Stimulated activated naive CD4-positive, alpha-beta T cell treated with Interleukin-2 at 50 U/mL for 16 hours (primary cell): ENCODE measurements at places on chromosomes 5 and 9.

- DNase-seq: no peak
Measured at GRCh38 chr9:82677086-82677485, 385.9 kb downstream of the RASEF start.

GRCh38 chr9:83521011-83521410 is 17.2 kb downstream of the FRMD3 start:
- no peak for DNase-seq

DNA sequence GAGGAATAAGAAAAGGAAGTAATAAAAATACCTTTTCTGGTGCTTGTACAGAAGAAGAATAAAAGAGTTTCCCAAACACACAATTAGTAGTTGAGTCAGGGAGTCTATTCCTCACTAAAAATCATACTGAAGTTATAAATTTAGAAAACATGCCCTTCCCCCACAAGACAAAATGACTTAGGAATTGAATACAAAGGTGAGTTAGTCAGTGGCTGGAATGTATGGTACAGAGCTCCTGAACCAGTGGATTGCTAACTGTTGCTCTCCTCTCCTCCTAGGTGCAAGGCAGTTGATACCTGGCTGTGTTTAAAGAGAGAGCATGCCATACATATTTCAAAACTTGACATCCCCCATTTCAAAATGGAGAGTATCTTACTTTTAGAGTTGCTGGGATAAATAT is 1.9 kb downstream of the GDA start:
- no peak for DNase-seq

DNA sequence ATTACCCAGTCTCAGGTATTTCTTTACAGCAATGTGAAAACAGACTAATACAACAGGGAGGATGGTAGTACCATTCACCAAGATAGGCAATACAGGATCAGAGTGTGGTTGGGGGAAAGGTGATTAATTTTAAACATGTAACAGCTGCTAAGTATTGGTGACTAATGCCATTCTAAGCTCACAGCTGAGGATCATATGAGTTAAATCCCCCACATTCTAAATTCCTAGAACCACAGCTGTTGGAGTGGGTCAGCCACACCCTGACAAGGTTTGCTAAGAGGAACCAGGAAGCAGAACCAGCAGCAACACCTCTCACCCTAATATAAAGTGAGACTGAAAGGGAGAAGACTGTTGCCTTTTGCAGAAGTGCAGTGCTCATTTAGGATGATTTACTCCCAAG is 24.8 kb downstream of the HSPB3 start:
- DNase-seq: no peak

DNA sequence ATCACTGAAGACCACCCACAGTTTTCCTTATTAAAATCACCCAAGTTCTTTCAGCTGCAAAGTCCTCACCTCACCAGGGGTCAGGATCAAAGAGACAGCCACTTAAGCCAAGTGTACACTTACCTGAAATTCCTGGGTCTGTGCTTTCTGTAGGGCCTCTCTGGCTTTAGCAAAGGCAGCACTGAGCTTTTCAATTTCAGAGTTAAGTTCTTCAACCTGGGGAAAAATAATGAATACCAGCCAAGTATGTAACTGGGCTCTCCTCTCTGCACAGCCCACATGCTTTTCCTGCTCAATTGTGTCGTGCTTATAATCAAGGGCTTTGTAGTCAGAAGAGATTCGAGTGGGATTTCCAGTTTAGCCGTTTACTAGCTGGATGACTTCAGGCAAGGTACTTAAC is 55.1 kb downstream of the CDK5RAP2 start:
- no peak for DNase-seq

DNA sequence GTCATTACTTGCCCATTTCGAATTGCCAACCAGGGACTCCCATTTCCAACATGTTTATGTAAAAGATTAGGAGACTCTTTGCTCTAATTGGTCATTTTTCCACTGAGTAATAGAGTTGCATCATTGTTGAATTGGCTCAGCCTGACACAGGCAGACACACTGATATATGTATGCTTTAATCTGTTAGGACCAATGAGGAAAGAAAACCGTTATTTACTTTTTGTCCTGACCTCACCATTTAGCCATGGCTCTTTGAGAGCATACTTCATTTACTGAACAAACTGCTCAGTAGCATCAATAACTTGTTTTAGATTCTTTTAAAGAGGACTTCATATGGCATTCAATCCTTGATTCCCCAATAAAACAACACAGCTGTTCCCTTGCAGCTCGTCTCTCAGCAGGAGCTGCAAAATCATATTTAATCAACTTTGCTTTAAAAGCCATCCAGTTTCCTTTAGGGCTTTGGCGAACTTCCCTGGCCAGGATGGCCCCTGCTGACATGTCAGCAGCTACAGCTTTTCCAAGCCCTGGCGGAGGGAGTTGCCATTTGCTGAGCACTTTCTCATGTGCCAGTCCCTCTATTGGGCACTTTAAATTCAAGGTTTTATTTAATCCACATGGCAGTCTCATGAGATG is 251.5 kb upstream of the TNC start:
- DNase-seq: no peak

GRCh38 chr5:65121880-65122436 is 353.2 kb downstream of the CWC27 start:
- no peak for DNase-seq

GRCh38 chr5:170252720-170253350 is 20.1 kb downstream of the C5orf58 start:
- DNase-seq: no peak

DNA sequence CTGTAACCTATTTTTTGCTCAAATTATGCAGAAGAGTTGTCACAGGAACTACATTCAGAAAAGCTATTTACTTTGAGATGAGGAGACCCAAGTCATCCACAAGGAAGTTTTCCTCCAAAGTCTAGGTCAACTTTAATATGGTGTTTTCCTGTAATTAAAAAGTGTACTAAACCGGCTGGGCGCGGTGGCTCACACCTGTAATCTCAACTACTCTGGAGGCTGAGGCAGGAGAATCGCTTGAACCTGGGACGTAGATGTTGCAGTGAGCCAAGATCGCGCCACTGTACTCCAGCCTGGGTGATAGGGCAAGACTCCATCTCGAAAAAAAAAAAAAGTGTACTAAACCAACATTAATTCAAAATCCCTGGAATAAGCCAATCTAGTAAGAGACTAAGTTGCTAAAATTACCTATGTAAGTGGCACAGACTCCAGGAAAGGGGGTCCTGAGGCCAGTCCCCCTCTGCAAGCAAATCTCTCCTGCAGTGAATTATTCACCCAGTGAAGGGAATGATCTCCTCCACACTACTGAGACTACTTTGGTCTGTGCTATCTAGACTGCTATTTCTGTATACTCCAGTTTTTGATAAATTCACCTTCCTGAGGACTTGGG is 38.9 kb downstream of the FNBP1 start:
- DNase-seq: no peak

DNA sequence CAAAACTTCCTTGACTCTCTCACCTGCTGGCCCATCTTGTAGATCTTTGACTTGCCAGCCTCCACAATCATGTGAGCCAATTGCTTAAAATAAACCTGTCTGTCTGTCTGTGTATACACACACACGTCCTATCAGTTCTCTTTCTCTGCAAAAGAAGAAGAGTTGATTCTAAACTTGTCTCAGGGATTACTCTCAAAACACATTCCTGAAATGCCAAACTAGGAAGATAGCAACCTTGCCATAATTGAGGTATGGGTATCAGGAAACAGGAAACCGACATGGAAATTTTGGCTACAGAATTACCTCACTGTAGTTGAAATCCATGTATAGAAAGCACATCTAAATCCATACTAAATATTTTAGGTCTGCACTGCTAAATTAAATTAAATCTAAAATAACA is 483.4 kb downstream of the PLK2 start:
- DNase-seq: no peak

- DNase-seq: no peak
Measured at GRCh38 chr9:16221822-16222547, 648.5 kb downstream of the BNC2 start.

DNA sequence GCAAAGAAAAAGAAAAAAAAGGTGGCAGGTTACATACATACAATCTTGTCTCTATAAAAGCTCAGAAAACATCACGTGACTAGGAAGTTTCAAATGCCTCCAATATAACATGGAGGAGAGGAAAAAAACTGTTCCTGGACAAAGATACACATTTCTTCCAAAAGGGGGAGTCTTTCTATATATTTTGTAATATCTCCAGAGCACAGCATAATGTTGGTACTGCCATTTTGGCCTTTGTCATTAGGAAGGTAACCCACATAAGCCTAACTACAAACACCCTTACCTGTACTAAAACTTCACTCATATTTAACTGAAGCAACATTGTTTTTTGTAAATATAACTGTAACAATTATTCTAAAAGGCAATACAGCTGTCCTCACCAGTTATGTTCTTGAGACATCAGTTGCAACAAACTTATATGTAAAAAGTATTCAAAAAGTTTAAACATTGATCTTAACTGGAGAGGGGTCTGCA is 1.2 kb upstream of the BTF3 start:
- no peak for DNase-seq

DNA sequence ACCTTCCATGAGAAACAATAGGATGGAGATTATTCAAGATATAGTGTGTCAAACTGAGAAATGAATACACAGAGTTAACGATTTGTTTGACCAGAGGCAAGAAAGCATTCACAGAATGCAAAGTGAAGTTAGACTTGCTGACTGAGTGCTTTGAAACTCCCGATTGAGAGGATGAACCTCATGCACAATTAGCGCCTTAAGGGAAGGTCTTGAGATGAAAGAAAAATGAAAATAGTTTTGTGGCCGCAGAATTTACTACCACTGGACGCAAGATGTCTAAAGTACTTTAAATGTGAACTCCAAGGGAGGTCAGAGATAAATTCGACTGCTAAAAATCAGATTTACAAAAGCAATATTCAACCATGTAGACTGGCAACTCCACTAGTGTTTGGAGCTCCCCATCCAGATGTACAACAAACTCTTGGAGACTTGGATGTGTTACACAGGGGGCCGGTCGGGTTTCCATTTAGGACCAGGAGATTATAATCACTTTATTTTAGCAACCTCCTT is 707 bp upstream of the RIMOC1 start:
- no peak for DNase-seq

DNA sequence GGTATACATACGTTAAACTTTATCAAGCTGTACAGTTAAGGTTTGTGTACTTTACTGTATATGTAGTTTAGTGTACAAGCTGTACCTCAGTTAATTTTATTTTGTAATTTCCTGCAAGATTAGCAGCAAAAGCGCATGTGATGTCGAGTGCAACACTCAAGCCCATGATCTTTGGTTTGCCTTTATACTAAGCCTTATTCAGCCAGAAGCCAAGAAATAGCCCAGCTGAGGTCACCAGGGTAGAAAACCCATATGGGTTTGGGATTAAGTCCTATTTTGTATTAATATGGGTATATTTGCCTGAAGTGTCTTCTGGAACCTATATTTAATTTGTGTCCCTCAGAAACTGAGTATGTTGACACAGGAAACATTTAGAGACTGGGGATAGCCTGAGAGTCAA is 59.3 kb downstream of the ZFAND5 start:
- DNase-seq: no peak

DNA sequence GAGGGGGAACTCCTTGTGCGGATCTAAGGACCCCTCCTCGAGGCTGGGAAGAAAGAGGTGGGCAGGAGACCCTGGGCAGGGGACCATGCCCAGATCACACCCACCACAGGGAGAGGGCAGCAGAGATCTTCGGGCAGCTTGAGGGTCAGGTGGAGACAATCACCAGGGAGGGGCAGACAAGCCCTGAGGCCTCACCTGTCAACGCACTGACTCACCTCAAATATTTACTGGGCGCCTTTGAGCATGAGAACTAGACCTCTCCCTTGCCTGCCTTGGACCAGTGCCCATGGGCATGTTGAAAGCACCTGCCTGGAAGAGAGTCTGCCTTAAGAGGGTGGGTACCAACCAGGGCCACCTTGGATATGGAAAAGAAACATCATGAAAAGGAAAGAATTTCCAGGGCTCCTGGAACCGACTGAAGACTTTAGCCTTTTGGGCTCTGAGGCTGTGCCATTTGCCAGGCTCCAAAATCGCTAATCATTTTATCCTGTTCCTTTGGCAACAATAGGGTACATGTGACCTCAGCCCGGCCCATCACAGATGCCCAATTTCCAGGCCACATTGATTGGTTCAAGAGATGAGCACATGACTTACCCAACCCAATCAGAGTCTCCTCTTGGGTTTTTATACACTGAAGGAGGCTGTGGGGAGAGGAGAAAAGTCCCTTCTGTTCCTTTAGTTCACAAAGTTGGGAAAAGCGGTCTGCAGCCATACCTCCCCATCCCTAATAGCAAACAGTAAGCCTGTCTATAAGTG is 10.4 kb upstream of the SPINK4 start:
- DNase-seq: no peak

DNA sequence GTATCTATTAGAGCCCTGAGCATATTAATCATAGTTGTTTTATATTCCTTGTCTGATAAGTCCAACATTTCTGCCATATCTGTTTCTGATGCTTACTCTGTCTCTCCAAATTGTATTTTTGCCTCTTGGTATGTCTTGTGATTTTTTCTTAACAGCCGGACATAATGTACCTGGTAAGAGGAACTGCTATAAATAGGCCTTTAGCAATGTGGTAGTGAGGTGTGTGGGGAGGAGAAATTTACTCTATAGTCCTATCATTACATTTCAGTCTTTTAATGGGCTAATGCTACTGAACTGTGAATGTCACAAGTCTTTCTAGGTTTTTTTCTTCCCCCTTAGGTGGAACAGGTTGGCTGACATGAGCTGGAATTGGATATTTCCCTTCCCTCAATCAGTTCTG is 176.1 kb upstream of the FGF10 start:
- no peak for DNase-seq

- no peak for DNase-seq
Measured at GRCh38 chr9:130872912-130873503, 23.6 kb downstream of the QRFP start.

DNA sequence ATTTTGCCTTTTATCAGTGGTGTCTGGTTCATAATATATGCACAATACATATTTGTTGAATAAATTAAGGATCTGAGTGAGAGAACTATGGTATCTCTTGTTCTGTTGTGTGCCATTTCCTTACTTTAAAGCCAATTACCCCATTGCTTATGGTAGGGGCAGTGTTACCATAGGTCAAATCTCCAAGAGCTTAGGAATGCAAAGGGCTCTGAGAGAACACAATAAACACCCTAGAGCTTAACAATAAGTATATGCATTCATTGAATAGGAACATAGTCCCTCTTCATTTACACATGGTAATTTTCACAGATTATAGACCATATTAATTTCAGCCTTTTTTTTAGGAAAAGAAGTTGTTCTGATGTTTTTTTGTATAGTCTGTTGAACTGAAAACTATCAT is 112.2 kb downstream of the MCTP1 start:
- no peak for DNase-seq

DNA sequence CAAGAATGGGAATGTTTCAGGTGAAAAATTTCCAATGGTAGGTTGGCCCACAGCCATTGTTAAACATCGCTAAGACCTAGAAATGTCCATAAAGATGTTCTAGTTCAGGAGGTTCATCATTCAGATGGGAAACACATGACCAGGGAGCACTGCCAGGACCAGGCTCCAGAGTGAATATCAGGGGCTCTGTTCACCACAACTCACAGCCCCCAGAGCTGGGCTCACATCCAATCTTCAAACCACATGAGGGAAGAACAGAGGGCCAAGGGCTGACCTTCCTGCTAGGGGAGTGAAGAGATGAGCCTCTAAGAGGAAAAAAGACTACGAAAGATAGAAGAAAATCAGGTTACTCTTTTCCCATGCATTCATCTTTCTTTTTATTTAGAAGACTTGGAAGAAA is 205.8 kb downstream of the SEMA5A start:
- DNase-seq: no peak

- no peak for DNase-seq
Measured at GRCh38 chr9:86434039-86434726, 80.0 kb upstream of the TUT7 start.

- DNase-seq: no peak
Measured at GRCh38 chr5:101838435-101838834, 457.6 kb downstream of the SLCO4C1 start.

GRCh38 chr9:38112049-38112448 is 43.0 kb upstream of the SHB start:
- no peak for DNase-seq
